ENCODE measurements at places on chromosomes 4 and X.

- DNase-seq = peak; percentile 70
Observed at GRCh38 chrX:47619486-47620302, at the start of gene SYN1. TSS of gene SYN1 (minus strand) at chrX:47619857. CDS start at chrX:47619728, 129 bp downstream.

DNA sequence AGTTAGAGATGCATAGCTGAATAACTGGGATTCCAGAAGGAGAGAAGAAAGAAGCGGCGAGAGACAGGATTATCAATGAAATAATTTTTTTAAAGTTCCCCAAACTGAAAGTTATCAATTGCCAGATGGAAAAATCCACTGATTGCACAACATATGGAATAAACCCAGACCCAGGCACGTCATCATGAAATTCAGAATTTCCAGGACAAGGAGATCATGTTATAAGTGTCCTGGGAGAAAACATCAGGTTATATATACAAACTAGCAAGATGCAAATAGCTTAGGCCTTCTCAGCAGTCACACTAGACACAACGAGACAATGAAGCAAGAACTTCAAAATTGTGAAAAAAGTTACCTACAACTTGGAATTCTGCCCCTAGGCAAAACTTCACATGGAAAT is 200.0 kb downstream of the PALLD start:
- no peak for DNase-seq

- DNase-seq = no peak
Observed at GRCh38 chr4:6423575-6423974, 48.8 kb downstream of the PPP2R2C start.

- DNase-seq = no peak
Observed at GRCh38 chrX:49230500-49231232, 2.5 kb downstream of the CACNA1F start.

GRCh38 chrX:21973321-21974010 is 33.0 kb downstream of the SMS start:
- no peak for DNase-seq

DNA sequence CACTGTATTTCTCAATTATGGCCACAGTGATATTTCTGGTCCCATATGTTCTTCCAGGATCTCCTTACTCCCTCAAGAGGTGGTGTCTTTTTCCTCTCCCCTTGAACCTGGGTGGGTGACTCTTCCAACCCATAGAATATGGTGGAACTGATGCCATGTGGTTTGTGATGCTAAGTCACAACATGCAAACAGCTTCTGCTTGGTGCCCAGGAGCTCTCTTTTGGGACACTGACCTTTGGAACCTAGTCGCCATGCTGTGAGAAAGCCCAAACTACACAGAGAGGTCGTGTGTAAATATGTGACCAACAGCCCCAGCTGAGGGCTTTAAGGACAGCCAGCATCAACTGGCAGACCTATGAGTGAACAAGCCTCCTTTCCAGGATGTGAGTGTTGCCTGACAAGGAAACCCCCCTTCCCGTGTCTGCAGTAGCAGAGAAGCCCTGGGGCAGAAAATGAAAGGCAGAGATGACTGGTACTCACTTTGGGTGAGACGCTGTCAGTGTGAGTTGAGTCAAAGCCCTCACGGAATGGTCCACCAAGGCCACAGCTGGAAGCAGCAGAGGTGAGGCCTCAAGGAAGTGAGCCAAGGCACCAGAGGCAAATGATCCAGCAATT is 223.4 kb downstream of the BCOR start:
- DNase-seq = no peak

DNA sequence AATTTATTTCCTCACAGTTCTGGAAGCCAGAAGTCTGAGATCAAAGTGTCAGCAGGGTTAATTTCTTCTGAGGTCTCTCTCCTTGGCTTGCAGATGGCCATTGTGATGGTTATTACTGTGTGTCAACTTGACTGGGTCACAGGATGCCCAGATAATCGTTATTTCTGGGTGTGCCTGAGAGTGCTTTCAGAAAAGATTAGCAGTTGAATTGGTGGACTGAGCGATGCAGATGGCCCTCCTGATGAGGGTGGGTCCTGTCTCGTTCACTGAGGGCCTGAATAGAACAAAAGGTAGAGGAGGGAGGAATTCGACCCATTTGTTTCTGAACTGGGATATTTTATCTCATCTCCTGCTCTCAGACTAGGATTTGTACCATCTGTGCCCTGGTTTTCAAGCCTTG is 15.7 kb downstream of the SMIM43 start:
- no peak for DNase-seq

GRCh38 chr4:107799669-107800450 is 24.9 kb upstream of the SGMS2 start:
- no peak for DNase-seq

DNA sequence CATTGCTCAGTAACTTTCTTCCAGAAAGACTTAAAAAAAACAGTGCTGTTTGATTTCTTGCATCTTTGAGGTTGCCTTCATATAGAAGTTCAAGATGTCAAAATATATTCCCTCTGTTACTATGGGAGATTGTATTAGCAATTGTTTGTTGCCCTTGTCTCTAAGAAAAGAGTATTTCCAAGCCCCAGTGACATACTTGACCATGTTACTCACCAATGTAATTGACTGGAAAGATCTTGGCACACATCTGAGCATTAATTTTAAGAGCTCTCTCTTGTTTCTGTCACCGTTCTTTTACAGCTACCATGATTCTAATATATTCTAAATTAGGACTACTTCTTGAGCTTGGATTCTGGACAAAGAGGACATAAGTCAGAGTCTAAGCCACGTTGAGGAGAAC is 902.7 kb upstream of the EPHA5 start:
- DNase-seq = no peak

- DNase-seq = no peak
Observed at GRCh38 chr4:71732706-71733105, 51.2 kb downstream of the GC start.

DNA sequence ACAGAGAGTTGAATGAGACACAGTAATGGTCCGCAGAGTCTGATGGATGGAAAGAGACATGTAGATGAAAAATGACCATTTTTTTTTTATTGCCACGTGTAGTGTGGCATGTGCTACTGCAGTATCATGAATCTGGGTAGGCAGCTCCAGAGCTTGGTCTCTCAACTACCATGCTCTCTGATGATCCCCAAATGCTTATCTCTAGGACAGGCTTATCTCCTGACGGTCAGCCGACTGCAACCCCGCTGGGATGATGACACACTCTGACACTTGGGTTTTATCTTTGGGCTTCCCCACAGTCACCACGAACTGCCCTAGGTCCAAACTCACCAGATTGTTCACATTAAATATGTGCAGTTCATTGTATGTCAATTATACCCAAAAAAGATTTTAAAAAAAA is 239.7 kb downstream of the QDPR start:
- no peak for DNase-seq

- DNase-seq = no peak
Observed at GRCh38 chr4:112213856-112214255, 17.7 kb upstream of the AP1AR start.

DNA sequence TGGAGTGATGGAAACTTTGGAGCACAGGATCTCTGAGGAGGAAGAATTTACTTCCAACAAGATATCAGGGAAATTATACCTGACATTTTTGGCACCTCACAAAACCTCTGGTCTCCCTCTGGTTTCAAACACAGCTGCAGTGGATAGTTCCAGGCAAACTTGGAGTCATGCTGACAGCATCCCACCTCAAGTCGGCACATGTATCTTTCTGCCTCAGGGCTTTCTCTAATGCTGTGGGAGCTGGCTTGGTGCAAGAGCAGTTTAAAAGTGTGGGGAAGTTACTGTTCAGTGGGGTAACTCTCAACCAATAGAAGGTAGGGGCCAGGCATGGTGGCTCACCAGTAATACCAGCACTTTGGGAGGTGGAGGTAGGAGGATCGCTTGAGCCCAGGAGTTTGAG is 207.1 kb upstream of the NHS start:
- DNase-seq = no peak

DNA sequence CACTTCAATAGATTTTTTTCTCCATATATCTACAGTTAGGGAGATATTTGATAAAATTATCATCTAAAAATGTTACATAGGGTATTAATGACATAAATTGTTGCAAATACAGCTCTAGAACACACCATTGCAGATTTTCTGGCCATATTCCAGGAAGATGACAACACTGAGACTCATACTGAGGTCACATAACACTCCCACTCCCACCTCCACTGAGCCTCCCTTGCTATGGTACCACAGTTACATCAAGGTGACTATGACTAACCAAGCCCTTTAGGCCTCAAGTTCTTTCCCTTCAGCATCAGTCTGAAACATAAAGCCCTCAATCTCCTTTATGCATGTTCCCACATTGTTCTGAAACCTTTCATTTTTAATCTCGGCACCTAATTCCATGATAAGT is 932.0 kb upstream of the IGFBP7 start:
- DNase-seq = no peak

GRCh38 chrX:101417190-101417589 is 9.2 kb downstream of the HNRNPH2 start:
- no peak for DNase-seq

- no peak for DNase-seq
Observed at GRCh38 chr4:141705048-141705746, 68.8 kb downstream of the IL15 start.

- DNase-seq = no peak
Observed at GRCh38 chr4:70624226-70624793, 4.2 kb upstream of the ENAM start.

GRCh38 chrX:133185119-133185518 is 33.0 kb downstream of the TFDP3 start:
- DNase-seq = no peak

DNA sequence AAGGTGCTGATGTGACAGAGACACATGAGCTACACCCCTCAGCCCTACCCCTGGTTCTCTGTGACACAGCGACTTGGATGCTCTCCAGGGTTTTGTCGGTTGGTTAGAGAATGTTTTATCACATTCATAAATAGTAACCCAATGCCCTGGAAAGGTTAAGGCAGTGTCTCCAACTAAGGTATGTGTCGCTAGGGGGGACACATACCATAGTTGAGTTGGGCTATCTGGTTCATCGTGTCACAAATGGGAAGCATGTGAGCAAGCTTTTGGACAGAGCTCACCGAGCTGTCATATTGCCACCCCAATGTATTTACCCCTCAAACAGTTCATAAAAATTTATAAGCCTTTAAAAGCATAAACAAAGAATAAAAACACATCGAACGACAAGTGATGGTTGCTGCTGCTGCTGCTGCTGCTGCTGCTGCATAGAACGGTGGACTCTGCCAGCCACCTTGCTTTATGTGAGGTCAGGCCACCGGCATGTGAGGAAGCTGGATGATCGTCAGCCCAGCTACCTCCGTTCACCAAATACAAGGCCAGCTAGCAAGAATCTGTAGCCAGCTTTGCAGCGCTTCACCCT is 55.9 kb downstream of the STOX2 start:
- no peak for DNase-seq

DNA sequence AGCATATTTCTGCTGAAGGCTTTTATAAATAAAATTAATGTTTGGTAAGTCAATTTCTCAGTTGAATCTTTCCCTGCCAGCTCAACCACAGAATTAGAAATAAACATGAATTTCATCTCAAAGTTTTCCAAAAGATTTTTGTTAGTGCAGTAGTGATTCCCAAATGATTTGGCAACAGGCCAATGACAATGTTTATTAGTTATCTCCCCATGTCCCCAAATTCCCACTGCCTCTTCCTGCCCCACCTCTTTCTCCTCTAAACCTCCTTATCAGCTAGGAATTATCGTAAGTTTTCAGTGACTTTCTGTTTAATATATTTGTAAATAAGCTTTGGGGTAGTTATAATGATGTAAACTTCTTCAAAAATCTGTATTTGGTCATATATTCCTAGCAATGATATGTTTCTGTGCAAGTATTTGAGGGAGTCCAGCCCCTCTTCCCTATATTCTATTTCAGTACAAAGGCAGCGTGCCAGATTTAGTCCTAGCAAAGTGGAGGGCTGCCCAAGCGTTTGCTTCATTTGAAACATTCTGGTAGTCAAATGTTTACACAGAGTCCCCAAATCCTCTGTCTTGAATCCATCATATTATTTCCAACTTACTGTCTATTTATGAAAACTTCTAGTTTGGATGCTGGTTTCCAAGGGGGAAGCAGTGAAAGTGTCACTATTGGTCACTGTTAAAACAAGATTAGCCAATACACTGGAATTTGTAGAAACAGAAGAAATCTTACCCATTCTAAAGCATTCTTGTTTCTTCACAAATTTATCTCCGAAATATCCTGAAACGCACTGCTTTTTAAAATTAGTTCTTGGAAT is 33.7 kb upstream of the ANKRD50 start:
- DNase-seq = no peak

DNA sequence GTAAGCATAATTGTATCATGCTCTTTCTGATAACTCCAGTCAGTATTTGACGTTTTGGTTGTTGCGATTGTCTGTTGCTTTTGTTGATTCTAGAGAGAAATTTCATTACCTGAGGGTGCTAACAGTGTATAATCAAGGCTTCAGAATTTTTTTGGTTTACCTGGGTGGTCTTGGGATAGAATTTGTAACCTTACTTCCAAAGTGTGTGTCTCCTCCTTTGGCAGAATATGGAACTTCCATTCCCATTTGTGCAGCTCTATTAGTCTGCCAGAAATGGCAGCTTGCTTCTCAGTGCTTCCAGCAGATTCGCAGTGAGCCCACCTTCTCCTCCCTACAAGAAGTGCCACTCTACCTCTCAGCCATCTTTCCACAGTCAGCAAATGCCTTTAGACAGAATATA is 5.3 kb downstream of the COPS4 start:
- no peak for DNase-seq

DNA sequence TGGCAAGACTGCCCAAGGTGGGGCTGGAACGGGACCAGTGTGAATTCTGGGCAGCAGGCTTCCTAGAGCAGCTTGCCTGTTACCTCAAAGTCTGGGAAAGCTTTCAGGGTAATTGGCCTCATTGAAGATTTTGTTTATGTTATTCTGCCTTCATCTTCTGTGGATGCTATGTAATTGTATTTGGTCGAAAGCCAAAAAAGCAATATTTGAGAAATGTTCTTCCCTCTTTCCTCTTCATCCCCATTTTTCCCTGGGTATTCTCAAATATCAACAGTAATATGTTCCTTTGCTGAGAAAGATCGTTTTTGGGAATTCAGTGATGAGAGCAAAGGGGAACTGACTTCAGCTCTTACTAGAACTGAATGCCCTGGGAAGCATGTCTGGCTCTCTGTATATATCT is 12.9 kb downstream of the TMEM131L start:
- no peak for DNase-seq

GRCh38 chrX:44400588-44400987 is 57.1 kb upstream of the EFHC2 start:
- no peak for DNase-seq

DNA sequence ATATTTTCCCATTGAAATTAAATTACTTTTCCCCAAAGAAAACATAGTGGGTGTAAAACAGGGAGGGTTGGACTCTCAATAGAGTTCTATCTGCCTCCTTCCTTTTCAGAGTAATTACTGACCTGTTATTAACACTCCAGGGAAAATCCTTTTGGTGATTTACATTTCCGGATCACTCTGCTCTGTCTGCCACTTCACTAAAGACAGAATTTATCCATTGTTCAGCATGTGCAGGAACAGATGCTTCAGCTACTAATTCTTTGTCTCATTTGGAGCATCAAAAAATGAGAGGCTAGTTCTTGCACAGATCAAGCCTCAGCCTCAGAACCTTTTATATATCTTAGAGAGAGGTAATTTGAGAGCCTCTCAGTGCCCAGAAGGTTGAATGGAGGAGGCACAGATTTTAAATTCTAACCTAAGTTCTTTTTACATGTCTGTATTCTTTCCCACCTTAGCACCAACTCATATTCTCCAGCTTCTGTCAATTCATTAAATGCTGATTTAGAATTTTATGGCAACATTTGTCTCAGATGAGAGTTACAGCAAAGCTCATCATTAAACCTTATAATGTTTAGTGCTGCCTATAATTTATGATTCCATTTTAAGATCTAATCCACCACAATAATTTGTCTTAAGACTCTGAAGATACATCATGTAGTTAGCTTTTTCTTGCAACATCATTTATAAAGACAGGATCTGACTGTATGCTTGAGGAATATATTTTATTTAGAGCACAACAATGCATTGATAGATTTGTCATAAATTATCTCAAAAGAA is 1494.4 kb downstream of the STIM2 start:
- no peak for DNase-seq

Data from posterior cingulate gyrus (tissue), 11 donors.